ENCODE measurements at places on chromosomes 5 and 9. TPM values are rescaled to one million over a fixed set of nuclear protein-coding genes. Genes with fewer than 3 reads are reported as not detected.

- peaks cover 15% of the 10 kb centered on the region for H3K27me3 ChIP-seq
- H3K4me3 ChIP-seq = no peak overlapping the region
- H3K27ac ChIP-seq = no peak overlapping the region
- DNase-seq = no peak
These were observed 22.7 kb upstream of the QSOX2 start for GRCh38 chr9:136268318-136268717.

DNA sequence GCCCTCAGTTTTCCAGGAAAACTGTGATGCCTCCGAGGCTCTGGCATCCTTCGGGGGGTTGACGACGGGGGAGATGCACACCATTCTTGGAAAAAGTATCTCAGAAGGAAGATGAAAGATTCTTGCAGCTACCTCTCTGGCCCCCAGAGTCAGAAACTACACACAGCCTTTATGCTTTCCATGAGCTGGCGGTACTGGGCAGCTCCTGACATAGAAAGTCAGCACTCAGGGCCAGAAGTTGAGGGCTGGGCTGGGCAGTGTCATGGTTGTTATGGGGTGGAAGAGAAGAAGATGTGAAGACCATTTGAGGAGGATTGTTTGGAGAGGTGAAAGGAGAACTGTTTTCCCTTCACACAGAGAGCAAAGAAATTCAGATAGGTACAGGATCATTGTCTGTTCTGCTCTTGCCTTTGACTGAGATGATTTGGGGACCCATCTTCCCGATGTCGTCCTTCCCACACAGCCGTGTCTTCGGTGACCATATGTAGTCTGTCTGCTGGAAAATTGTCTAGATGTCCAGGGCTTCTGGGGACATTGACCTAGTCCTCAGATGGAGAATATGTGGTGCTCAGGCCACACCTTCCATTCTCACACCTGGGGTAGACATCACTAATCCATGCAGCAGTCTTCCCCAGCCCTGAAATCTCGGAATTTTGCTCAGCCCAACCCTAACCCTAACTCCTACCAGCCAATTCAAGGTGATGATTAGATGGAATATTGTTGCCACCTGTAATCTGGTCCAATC lies 237.1 kb downstream of the CACNA1B start:
- no peak overlapping the region for H3K27ac ChIP-seq
- no peak overlapping the region for H3K4me3 ChIP-seq
- H3K4me1 ChIP-seq = no peaks in the 10 kb centered on the region

GRCh38 chr5:79119486-79119885 lies 7.9 kb downstream of the BHMT start:
- no peak overlapping the region for H3K4me3 ChIP-seq
- H3K4me1 ChIP-seq = no peaks in the 10 kb centered on the region
- H3K36me3 ChIP-seq = no peaks in the 10 kb centered on the region
- peaks cover 2% of the 10 kb centered on the region for H3K27me3 ChIP-seq

DNA sequence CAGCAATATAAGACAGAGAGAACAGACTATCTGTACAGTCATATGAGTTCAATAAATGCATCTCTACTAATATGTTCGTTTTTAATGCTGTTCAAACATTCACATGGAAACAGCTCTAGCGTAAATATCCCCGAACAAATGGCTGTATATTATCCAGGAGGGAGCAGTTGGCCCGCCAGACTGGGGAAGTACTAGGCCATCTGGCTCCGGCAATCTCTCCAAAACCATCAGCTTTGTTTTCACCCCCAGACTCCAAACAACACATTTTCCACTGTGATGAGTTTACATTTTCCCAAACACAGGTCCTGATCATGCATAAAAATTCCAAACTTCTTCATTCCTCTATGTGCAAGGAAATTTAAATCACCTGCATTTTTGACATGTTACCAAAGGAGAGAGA lies 8.7 kb downstream of the EBF1 start:
- H3K36me3 ChIP-seq = no peaks in the 10 kb centered on the region
- no peak overlapping the region for H3K27ac ChIP-seq
- no peak for DNase-seq
- peaks cover 35% of the 10 kb centered on the region for H3K27me3 ChIP-seq

- H3K27me3 ChIP-seq = peaks cover 4% of the 10 kb centered on the region
- DNase-seq = no peak
- H3K36me3 ChIP-seq = no peaks in the 10 kb centered on the region
These were observed 53.6 kb downstream of the RASGEF1C start for GRCh38 chr5:180155365-180155926.

GRCh38 chr5:143527808-143528207 lies 124.3 kb upstream of the NR3C1 start:
- H3K27ac ChIP-seq = no peak overlapping the region
- H3K27me3 ChIP-seq = no peaks in the 10 kb centered on the region
- no peaks in the 10 kb centered on the region for H3K4me1 ChIP-seq
- H3K36me3 ChIP-seq = no peaks in the 10 kb centered on the region
- no peak overlapping the region for H3K4me3 ChIP-seq
- DNase-seq = no peak

DNA sequence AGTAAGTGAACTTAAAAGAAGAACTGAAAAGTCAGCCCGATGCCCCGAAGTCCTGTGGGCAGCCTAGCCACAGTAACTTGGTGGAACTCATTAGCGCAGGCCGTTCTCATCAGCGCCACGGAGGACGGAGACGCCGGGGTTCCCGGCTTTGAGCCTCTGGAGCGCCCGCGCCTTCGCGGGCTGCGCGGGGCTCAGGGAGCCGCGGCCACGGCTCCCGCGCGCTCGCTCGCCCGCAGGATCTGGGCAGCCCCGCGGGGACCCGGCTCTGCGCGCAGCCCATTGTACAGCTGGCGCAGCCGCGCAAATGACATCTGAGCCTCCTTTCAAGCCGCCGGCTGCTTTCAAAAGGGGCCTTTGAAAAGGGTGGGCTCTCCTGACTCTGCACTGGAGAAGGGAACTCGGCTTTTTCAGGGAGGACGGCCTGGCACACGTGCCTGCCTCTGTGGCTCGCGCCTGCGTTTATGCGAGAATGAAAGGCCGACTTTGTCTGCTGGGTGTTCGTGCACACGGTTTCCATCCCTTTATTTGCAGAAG lies 40.7 kb downstream of the TLR4 start:
- no peak overlapping the region for H3K4me3 ChIP-seq
- DNase-seq = no peak
- no peaks in the 10 kb centered on the region for H3K36me3 ChIP-seq
- no peaks in the 10 kb centered on the region for H3K4me1 ChIP-seq
- H3K27me3 ChIP-seq = peaks cover 45% of the 10 kb centered on the region
- no peak overlapping the region for H3K27ac ChIP-seq

- no peaks in the 10 kb centered on the region for H3K4me1 ChIP-seq
- H3K27me3 ChIP-seq = no peaks in the 10 kb centered on the region
- no peak overlapping the region for H3K27ac ChIP-seq
These were observed 150.9 kb downstream of the OSTF1 start for GRCh38 chr9:75239176-75239575.

DNA sequence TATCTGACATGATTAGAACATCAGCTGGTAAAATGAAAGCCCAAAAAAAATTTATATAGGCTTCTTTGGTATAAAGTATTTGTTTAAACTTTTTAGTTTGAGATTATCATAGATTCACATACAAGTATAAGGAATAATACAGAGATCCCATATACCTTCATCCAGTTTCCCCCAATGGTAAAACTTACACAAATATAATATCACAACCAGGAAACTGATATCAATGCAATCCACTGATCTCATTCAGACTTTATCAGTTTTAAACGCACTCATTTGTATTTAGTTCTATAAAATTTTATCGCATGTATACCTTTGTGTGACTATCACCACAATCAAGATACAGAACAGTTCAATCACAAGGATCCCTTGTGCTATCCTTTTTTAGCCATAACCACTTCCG lies 3.8 kb downstream of the FAM114A2 start:
- H3K27me3 ChIP-seq = no peaks in the 10 kb centered on the region
- DNase-seq = no peak
- no peaks in the 10 kb centered on the region for H3K4me1 ChIP-seq
- H3K27ac ChIP-seq = no peak overlapping the region
- no peak overlapping the region for H3K4me3 ChIP-seq
- H3K36me3 ChIP-seq = peaks cover 11% of the 10 kb centered on the region

DNA sequence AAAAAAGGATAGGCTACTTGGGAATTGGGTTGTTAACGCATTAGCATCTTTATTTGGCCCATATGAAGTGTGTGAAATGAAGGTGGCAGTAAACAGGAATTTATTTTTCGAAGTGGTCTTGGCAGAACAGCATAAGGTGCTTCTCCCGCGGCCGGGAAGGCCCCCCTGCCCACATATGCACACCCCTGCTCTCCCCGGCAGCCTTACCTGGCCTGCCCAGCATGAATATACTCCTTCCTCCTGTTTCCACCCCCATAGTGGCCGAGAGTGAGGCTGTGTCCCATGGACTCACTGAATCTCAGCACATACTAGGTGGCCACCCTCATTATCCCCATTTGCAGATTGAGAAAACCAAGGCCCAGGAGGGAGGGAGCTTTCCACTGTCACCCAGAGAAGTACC lies 54.0 kb upstream of the OLFM1 start:
- H3K27me3 ChIP-seq = no peaks in the 10 kb centered on the region
- no peaks in the 10 kb centered on the region for H3K4me1 ChIP-seq
- no peak overlapping the region for H3K27ac ChIP-seq
- no peaks in the 10 kb centered on the region for H3K36me3 ChIP-seq

DNA sequence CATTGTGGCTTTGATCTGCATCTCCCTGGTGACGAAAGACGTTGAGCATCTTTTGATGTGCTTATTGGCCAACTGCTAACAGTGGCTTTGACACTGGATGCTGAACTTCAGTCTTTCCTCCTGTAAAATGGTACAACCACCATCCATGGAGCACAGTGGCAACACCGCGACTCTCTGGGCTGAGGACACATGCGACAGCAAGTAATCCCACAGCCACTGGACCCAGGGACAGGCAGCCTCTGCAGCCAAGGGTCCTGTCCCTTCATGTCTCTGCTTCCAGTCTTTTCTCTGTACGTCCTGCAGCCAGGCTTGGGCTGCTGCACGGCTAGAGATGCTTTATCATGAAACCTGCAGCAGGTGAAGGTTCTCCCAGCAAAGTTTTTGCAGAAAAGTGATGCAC lies 83.5 kb downstream of the DAP start:
- H3K27me3 ChIP-seq = no peaks in the 10 kb centered on the region
- H3K4me1 ChIP-seq = no peaks in the 10 kb centered on the region
- no peak overlapping the region for H3K27ac ChIP-seq
- H3K36me3 ChIP-seq = peaks cover 47% of the 10 kb centered on the region
- DNase-seq = no peak

GRCh38 chr5:125120012-125120411 lies 373.6 kb upstream of the ZNF608 start:
- no peaks in the 10 kb centered on the region for H3K27me3 ChIP-seq
- no peak overlapping the region for H3K27ac ChIP-seq
- H3K4me3 ChIP-seq = no peak overlapping the region
- H3K4me1 ChIP-seq = no peaks in the 10 kb centered on the region
- no peak for DNase-seq

GRCh38 chr9:98974554-98974953 lies 30.8 kb downstream of the COL15A1 start:
- no peak for DNase-seq
- H3K4me3 ChIP-seq = no peak overlapping the region
- peaks cover 3% of the 10 kb centered on the region for H3K4me1 ChIP-seq
- peaks cover 24% of the 10 kb centered on the region for H3K27me3 ChIP-seq
- no peaks in the 10 kb centered on the region for H3K36me3 ChIP-seq

DNA sequence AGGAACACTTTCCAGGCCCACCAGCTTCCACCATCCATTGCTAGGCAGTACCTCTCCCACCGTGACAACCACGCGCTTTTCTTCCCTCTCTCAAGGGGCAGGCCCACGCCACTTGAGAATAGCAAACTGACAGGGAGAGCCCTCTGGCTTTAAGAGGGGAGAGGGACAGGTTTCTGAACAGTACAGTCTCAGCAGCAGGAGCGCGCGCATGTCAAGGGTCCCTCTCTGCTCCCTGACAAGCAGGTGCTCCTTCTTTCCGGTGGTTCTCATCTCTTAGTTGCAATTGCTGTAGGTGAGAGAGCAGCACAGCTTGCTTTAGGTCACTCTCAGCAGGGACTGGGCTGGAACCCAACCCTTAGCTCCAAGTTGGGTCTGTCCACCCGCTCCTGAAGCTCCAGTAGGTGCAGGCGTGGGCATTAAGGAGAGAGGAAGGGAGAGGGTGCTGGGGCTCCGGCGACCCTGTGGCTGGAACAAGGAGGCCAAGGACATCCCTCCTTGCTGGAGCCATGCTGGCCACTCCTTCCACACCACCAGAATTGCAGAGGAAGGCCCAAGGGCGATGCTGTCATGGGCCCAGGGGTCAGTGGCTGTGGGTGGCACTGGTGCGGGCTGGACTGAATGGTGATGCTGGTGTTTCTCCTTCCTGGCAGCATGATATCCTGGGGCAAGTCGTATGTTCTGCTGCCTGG lies 9.0 kb upstream of the PHF2 start:
- H3K4me3 ChIP-seq = peak overlapping the region; percentile 55
- no peaks in the 10 kb centered on the region for H3K27me3 ChIP-seq
- peaks cover 21% of the 10 kb centered on the region for H3K36me3 ChIP-seq
- H3K27ac ChIP-seq = peak overlapping the region; percentile 92
- DNase-seq = no peak

Gene DDX4
- 0.10 TPM for polyA plus RNA-seq

Gene FAM221B
- 0.10 TPM for polyA plus RNA-seq

Gene CSNK1A1
- 129 TPM for polyA plus RNA-seq

Gene KCNV2
- polyA plus RNA-seq = 0.09 TPM

Gene MYMK
- polyA plus RNA-seq = 0.13 TPM

Gene EGFLAM
- polyA plus RNA-seq = 4.4 TPM

Gene PPP1R2B
- 0.06 TPM for polyA plus RNA-seq

Gene DPM2
- polyA plus RNA-seq = 33.2 TPM

Gene SLC23A1
- polyA plus RNA-seq = 49.8 TPM
